ENCODE measurements at places on chromosomes 7 and 10.

- peak; percentile 67 for DNase-seq
Observed at GRCh38 chr7:143499246-143499645, 21.6 kb downstream of the TAS2R41 start.

DNA sequence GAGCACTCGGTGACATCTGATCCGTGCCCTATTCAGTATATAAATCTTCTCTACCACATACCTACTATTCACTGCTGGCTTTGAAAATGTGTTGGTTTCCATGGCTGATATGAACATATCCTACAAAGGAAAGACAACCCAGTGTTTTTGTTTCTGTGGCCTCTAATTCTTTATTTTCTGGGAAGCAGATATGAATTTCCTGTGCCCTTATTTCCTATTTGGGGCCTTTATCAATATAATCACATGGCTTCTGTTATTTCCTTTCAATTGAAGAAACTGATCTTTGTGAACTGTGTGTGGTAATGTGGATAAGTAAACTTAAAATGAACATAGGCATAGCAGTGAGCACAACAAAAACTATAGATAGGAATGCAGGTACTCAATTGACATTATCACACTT, 10.6 kb downstream of the CCNJ start:
- DNase-seq = no peak

DNA sequence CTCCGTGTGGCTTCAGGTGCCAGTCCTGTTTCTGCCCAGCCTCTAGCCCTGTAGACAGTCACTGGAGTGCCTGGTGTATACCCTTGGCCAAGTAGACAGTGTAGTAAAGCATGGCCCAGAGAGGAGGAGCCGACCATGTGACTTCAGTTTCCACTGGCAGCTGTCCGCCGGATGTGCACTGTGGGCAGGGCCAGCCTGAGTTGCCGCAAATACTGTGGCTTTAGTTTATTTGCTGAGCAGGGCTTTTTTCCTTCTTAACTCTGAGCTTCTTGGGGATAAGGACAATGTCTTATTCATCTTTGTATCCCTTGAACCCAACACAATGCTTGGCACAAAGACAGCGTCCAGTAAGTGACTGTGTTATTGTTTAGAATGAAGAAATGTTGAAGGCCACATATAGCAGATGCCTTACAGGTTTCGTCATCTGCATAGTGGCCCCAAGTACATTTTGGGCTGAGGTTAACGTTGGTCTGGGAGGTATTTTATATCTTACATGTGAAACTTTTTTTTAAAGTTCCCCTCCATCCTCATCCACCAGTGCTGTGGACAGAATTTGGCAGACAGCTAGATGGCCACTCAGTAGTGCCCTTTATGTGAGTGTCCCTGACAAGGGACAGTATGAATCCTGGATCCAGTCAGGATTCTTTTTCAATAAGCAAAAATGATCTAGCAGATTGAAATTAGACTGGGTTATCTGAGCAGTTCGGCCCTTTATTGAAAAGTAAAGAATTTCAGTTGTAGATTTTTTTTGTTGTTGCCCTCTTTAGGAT, 40.6 kb downstream of the CYP17A1 start:
- DNase-seq = peak; percentile 79

- no peak for DNase-seq
Observed at GRCh38 chr7:111098926-111099250, 8.0 kb downstream of the LRRN3 start.

GRCh38 chr10:86536294-86536861, 14.8 kb upstream of the WAPL start:
- DNase-seq = no peak

- DNase-seq = no peak
Observed at GRCh38 chr10:86191166-86191565, 175.4 kb downstream of the GRID1 start.

- no peak for DNase-seq
Observed at GRCh38 chr7:7416031-7416858, 119.4 kb downstream of the COL28A1 start.

- DNase-seq = no peak
Observed at GRCh38 chr7:149826344-149827088, 11.7 kb upstream of the ZNF862 start.

- DNase-seq = peak; percentile 98
Observed at GRCh38 chr7:102933763-102934162, 21.0 kb downstream of the LRRC17 start.

DNA sequence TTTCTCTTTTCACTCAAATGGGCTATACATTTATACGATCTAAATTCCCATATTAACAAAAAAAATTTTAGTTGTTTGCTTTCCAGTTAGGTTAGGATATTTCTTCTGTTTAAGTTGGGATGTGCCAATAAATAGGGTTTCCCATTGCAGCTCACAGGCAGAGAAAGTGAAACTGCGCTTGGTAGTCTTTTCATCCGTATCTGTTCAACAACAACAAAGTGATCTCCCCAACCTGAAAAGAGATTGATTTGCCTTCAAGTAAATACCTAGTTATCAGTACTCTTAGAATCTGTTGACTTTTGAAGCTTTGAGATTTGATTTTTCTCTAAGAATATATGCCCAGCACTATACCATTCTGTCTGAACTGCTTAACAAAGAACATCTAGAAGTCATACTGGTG, 143.4 kb downstream of the DYNC1I1 start:
- DNase-seq = no peak

- peak; percentile 2 for DNase-seq
Observed at GRCh38 chr10:109062371-109062770, 860.9 kb downstream of the XPNPEP1 start.

GRCh38 chr10:72259491-72260238, 14.1 kb upstream of the DDIT4 start:
- peak; percentile 93 for DNase-seq
